IgD-negative memory B cell (primary cell): ENCODE measurements at places on chromosomes 6 and 20. TPM values are rescaled to one million over a fixed set of nuclear protein-coding genes. Genes with fewer than 3 reads are reported as not detected.

Gene TNF
- 6.4 TPM for polyA plus RNA-seq

Gene KCNK16
- not detected for polyA plus RNA-seq

Gene FBXO5
- 12.3 TPM for polyA plus RNA-seq

Gene OR14J1
- not detected for polyA plus RNA-seq

Gene ANKS1A
- polyA plus RNA-seq, result 3.3 TPM

Gene SIRPA
- 0.26 TPM for polyA plus RNA-seq

Gene SPATS1
- not detected for polyA plus RNA-seq

Gene ARFGEF3
- polyA plus RNA-seq, result not detected

Gene C6orf132
- polyA plus RNA-seq, result not detected

Gene NTSR1
- not detected for polyA plus RNA-seq

Gene SIRPB2
- 0.15 TPM for polyA plus RNA-seq

Gene PSMG4
- polyA plus RNA-seq, result 43.5 TPM

Gene RBBP9
- polyA plus RNA-seq, result 11.9 TPM

Gene ADRM1
- polyA plus RNA-seq, result 149 TPM

Gene TSBP1
- polyA plus RNA-seq, result 0.13 TPM

Gene OPRL1
- polyA plus RNA-seq, result 3.7 TPM

Gene SOBP
- polyA plus RNA-seq, result 1.0 TPM
